ENCODE measurements at places on chromosomes 13 and 19.
A peak's percentile ranks its signal among the peaks of the same experiment; 100 is the strongest.

- no peak for DNase-seq
Observed at GRCh38 chr19:46030812-46031550, 8.1 kb upstream of the PGLYRP1 start.

- DNase-seq = no peak
Observed at GRCh38 chr13:99385161-99385560, 78.0 kb upstream of the GPR183 start.

- no peak for DNase-seq
Observed at GRCh38 chr19:58326501-58326913, 287 bp upstream of the ZSCAN22 start.

- no peak for DNase-seq
Observed at GRCh38 chr19:12752056-12752781, 628 bp downstream of the BEST2 start.

DNA sequence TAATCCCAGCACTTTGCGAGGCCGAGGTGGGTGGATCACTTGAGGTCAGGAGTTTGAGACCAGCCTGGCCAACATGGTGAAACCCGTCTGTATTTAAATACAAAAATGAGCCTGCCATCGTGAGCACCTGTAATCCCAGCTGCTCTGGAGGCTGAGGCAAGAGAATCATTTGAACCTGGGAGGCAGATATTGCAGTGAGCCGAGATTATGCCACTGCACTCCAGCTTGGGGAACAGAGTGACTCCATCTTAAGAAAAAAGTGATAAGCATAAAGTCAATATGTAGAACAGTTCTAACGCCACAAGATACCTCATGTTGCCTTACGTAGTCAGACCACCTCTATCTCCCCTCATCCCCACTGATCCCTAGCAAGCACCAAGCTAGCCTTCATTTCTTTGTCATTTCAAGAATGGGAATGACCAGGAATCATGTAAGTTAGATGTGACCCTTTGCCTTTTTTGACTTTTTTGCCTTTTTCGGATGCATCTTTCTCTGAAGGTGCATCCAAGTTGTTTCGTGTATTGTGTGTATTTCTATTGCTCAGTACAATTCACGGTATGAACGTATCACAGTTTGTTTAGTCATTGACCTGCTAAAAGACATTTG is 6.4 kb downstream of the RPL21 start:
- DNase-seq = no peak

- DNase-seq = no peak
Observed at GRCh38 chr13:40624383-40624782, 42.1 kb downstream of the FOXO1 start.

- peak; percentile 19 for DNase-seq
Observed at GRCh38 chr19:54114340-54115108, 933 bp downstream of the TFPT start.

DNA sequence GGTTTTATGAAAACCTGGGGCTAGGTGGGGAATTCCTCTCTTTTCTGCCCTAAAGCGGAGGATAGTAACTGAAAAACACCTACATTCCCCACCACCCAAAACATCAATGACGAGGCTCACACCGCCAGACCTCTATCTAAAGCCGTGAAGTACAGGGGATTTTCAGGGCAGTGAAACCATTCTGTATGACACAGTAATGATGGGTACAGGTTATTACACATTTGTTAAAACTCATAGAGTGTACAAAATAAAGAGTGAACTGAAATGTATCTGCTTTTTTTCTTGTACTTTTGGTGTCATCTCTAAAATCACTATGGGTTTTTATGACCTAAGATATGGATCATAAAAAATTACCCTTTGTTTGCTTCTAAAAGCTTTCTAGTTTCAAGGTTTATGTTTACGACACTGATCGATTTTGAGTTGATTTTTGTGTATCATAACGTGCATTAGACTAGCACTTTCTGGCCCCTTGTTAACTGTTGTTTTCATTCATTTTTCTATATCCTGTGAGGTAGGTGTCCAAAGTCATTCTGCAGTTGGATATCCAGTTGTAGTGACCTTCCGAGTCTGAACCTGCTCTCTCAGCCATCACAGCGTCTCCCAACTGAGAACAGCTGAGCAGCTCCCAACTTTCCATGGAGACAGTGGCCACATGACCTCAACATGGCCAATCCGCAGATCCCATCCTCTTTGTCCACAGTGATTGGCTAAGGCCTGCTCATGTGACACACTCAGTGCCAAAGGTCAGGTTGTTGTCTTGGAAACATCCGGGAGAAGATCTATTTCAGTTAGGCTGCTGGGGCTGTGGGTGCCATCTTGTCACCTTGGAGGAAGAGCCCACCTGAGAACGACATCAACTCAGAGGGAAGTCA is 10.3 kb downstream of the MBD3L2B start:
- DNase-seq = no peak

DNA sequence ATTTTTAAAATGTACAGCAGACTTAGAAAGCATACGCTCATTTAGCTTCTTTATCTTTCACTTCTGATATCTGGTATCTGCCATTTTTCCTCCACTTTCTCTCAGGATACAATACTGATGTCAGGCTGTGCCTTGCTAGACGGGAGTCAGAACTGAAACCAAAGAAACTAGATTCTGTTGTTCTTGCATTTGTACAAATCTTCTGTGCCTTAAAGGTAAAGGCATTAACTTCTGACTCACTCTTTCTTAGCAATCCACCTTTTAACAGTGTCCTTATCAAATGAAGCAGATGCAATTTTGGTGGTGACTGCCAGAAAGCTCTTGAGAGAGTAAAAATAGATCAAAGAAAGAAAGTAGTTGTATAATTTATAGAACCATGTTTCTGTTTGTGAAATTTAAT is 370.4 kb downstream of the PCDH20 start:
- DNase-seq = no peak

- DNase-seq = no peak
Observed at GRCh38 chr19:43467276-43467675, 1.9 kb upstream of the LYPD3 start.

- DNase-seq = no peak
Observed at GRCh38 chr19:11179716-11180297, 17.5 kb downstream of the KANK2 start.

- no peak for DNase-seq
Observed at GRCh38 chr19:48385461-48386087, 5.8 kb downstream of the KDELR1 start.
